T-helper 2 cell treated with Interferon-gamma antibody and Interleukin-4, amounts not matched to agents 5 μg/mL and 100 μg/mL, for 36 hours (primary cell): ENCODE measurements at places on chromosomes 3 and 15.

DNA sequence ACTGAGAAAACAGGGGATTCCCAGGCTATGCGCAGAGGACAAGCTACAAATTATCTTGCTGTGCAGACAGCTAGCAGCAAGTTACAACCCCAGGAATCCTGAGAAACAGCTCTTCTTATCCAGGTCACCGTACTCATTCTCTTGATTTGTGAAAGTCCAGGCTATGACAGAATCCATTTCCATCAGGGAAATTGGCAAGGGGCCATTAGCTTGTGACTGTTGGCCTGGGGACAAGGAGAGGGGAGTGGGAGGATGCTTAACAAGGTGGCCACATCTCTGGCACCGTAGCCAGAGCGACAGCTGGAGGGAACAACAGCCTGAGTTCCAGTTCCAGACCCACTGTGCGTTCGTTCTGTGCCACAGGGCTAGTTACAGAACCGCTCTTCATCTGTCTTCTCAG is 44.9 kb upstream of the PLXNA1 start:
- DNase-seq, result no peak

GRCh38 chr3:143574933-143575332 is 273.3 kb downstream of the SLC9A9 start:
- DNase-seq, result no peak

DNA sequence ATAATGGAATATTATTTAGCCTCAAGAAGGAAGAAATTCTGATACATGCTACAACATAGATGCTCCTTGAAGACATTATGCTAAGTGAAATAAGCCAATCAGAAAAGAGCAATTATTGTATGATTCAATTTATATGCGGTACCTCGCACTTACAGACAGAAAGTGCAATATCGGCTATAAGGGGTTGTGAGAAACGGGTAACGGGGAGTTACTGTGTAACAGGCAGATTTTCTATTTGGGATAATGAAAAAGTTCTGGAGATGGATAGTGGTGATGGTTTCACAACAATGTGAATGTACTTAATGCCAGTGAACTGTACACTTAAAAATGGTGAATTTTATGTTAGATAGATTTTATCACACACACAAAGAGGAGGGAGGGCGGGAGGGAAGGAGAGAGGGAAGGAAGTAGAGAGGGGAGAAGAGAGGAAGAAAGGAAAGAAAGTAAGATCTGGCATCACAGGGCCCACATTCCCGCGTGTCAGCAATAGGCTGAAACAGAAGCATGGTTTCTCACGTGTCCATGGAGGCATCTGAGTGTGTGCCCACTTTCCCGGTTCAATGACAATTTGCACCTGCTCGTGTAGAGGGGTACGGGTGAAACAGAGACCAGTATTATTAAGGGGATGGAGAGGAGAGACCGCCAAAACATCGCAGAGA is 700 bp upstream of the BLM start:
- no peak for DNase-seq

DNA sequence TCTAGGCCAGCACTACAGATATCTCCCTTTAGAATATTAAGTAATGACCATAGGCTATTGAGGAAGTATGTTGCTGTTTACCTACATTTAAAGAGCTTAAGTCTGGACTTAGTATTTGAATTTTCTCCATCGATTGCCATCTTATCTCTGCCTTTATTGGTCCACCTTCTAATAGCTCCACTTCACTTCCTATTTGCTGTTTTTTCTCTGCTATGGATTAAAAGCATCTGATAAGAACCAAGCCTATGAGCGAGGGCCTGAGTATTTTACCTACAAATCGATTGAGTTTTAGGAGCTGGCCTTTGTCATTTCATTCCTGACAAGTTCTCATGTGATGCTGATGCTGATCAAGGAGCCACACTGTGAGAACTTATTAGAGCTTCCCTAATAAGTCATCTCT is 52.6 kb upstream of the AKAP13 start:
- no peak for DNase-seq

GRCh38 chr3:71559021-71559420 is 24.5 kb downstream of the FOXP1 start:
- DNase-seq, result no peak

DNA sequence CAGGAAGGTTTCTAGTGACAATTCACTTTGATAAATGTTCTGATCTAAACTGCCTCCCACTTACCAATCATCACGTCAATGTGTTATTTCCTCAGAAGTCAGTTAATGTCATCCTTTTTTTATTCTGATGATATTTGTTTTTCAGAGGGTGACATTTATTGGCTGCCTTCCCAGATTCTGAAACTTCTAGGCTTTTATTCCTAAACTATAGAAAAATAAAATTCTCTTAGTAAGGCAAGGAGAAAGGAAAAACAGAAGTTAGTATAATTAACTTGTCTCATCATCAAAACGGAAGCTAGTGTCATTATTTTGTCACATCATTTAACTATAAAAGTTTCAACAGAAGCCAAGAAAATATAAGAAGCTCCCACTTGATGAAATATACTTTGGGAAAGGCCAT is 100.0 kb upstream of the C3orf80 start:
- no peak for DNase-seq

GRCh38 chr3:25821746-25822573 is 32.1 kb downstream of the OXSM start:
- no peak for DNase-seq

GRCh38 chr3:177571944-177572315 is 374.6 kb upstream of the TBL1XR1 start:
- no peak for DNase-seq
